ENCODE measurements at places on chromosomes 6 and 20.

- DNase-seq, result no peak
Observed at GRCh38 chr20:58670102-58670501, 19.0 kb downstream of the STX16 start.

DNA sequence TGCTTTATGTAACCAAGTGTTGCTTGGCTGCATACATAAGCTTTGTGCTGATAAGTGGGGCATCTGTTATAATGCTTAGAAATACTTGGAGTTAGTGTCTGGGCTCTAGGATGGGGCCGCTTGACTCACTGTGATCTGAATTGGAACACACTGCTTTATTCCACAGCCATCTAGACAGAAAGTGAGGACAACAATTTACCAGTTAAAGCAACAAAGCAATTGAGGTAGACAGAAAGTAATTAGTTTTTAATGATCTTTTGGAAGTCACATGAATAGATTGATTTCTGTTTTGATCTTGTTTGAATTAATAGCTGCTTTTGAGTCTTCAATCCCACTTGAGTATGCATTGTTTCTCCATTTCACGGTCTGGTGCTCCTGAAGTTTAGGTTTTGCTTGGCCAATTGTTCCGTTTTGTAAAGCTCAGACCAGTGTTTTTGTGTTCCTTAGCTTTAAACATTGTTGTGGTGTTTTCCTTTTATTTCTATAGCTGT lies 157.5 kb downstream of the TRMT11 start:
- no peak for DNase-seq

DNA sequence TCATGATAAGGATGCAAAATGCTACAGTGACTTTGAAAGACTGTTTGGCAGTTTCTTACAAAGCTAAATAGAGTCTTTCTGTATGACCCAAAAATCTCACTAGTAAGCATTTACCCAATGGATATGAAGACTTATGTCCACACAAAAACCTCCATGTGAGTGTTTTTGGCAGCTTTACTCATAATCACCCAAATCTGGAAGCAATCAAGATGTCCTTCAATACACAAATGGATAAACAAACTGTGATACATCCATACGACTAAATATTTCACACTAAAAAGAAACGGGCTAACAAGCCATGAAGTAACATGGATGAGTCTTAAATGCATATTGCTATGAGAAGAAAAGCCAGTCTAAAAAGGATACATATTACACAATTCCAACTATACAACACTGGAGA lies 117.2 kb downstream of the PDE10A start:
- no peak for DNase-seq

DNA sequence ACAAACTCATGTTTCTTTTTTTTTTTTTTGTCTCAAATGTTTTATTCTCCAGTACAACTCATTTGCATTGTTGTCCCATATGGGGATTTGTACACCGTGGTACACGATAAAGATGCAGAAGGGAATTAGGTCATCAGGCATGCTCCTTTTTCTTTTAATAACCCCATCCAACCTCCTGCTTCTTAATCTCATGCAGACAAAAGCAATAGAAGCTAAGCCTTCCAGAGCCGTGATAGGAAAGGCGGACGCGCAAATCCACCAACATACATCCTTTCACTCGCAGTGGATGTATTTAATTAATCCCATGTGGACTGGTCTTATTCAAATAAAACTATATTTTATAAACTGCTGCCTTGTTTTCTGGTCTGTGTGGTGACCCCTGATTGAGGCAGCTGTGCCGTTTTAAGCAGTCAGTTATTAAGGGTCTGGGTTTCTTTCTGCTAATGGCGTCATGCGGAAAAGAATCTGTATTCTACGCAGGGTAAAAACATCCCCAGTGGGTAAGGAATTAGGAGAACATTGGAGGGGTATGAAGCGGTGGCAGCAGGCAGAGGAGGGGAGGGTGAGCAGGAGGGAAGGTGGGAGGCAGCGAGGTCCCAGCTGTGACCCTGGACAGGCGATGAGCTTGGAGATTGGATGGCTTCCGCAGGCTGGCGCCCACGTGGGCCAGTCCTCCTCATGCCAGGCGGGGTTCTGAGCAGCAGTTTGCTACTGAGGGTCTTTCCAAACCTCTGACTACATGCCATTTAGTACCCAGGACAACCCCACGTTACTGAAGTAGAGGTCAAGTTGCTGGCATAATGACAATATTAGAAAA lies 172.8 kb downstream of the LINC00237 start:
- no peak for DNase-seq

- no peak for DNase-seq
Observed at GRCh38 chr20:53343448-53343847, 250.2 kb downstream of the ZNF217 start.

GRCh38 chr6:145815309-145816274 lies 997 bp upstream of the FBXO30 start:
- no peak for DNase-seq

DNA sequence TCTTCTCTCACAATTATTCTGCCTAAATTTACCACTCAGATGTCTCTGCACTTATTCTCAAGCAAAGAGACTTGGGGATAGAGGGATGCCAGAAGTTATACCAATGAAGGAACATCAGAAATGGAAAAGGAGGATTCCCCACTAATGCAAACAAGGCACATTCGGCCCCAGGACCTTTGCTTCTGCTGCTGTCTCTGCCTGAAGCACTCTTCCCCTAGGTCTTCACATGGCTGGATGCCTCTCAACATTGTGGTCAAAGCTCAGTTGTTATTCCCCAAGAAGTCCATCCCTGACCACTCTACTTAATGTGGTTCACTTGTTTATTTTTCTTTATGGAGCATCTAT lies 508.7 kb downstream of the DOK5 start:
- no peak for DNase-seq

- no peak for DNase-seq
Observed at GRCh38 chr20:44714701-44715498, at the start of gene CCN5. Gene CCN5, plus strand, starts transcription at chr20:44715369. Its CDS starts 22 bp downstream, at chr20:44715391.

DNA sequence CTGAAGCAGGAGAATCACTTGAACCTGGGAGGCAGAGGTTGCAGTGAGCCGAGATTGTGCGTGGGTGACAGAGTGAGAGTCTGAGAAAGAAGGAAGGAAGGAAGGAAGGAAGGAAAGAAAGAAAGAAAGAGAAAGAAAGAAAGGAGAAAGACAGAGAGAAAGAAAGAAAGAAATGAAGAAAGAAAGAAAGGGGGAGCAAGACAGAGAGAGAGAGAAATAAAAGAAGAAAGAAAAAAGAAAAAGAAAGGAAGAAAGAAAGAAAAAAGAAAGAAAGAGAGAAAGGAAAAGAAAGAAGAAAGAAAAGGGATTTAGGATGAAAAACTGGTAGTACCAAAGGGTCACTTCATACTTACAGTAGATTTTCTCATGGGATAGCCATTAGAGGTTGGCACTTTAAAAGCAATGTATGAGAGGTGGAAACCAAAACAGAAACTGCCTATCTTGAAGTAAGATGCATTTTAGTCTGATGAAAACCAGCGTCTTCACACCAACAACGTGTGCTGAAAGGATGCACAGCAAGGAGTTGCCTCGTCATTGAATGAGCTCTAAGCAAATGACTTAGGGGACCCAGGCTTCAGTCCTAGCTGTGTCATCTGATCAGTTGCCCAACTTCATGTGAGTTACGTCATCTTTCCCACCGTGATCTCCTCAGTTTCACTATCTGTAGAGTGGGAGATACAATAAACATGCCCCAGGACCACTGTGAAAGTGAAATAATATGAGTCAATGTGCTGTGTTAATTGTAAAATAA lies 133.9 kb upstream of the NEDD9 start:
- no peak for DNase-seq

DNA sequence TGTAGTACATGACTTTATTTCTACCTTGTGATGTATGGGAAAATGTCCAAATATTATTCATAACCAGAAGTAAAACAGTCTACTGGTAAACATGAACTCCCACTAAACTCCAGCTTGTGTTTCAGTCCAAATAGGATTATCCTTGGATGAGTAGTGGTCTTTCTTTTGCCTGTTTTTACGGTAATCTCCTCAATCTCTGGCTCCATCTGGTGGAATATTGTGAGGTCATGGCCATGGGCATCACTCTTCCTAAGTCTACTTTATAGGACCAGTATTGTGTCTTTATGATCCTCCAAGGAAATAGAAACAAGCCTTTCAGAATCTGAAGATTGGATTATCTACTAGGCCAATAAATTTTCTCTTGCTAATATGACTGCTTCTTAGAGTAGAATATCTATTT lies 505.0 kb downstream of the BMP2 start:
- no peak for DNase-seq

DNA sequence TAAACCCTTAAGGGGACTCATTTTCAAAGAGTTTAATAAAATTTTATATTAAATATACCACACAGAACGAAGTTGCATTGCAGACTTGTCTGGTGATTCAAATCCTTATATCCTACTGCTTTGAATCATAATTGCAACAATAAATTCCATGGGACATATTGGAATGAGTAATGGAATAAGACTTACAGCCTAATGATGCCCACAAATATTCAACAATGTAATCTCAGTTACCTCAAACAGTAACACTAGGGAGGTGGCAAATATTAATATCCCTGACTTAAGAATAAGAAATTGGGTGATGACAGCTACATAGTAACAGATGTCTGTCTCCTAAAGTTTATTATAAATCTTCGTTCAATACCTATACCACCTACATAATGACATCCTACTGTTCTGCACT lies 52.6 kb downstream of the BMP5 start:
- DNase-seq, result no peak

- DNase-seq, result peak; percentile 61
Observed at GRCh38 chr6:5435449-5435848, 174.1 kb downstream of the FARS2 start.

GRCh38 chr6:82568290-82568993 lies 204.8 kb downstream of the TPBG start:
- no peak for DNase-seq

DNA sequence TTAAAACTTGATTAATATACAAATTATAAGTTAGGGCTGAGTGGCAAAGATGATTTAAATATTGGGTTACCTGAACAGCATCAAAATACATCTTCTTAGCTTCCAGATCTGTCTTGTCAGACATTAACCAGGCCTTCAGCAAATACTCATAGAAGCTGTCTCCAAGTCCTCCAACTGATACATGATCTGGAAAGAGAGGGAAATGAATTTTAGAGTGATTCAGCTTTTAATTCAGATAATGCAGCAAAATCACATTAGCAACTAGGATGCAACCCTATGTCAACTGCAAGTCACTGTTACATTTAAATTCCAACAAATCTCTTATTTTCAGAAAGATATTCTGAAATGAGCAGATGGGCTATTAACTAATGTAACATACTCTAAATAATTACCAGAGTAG lies 115.2 kb upstream of the FAM184A start:
- no peak for DNase-seq

- DNase-seq, result no peak
Observed at GRCh38 chr6:8282380-8282779, 153.0 kb downstream of the SLC35B3 start.

DNA sequence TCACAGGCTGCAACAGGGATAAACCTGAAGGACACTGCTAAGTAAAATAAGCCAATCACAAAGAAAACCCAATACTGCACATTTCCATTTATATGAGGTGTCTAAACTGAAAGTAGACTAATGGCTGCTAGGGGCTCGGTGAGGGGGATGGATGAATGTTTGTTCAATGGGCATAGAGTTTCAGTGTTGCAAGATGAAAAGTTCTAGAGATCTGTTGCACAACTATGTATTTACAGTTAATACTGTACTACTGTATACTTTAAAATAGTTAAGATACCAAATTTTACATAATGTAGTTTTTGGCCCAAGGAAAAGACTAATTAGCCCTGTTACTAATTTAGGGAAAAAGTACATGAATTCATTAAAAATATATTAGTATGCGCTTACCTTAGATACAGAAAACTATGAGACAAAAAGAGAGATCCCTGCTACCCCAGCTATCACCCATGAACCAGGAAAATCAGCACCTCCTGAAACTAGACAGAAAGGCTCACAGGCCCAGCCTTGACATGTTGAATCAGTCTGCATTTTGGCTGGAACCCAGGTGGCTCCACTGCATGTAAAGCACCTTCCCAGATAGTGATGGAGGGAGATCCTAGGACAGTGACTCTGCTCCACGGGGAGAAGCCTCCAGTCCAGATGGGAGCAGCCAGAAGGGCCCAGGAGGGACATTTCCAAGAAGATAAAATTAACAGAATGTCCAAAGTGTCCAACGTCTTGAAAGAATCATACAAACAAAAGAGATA lies 16.1 kb downstream of the HLA-F start:
- DNase-seq, result no peak

GRCh38 chr6:162181741-162182401 lies 545.7 kb downstream of the PRKN start:
- DNase-seq, result no peak

GRCh38 chr6:17178326-17178725 lies 76.5 kb downstream of the STMND1 start:
- no peak for DNase-seq

DNA sequence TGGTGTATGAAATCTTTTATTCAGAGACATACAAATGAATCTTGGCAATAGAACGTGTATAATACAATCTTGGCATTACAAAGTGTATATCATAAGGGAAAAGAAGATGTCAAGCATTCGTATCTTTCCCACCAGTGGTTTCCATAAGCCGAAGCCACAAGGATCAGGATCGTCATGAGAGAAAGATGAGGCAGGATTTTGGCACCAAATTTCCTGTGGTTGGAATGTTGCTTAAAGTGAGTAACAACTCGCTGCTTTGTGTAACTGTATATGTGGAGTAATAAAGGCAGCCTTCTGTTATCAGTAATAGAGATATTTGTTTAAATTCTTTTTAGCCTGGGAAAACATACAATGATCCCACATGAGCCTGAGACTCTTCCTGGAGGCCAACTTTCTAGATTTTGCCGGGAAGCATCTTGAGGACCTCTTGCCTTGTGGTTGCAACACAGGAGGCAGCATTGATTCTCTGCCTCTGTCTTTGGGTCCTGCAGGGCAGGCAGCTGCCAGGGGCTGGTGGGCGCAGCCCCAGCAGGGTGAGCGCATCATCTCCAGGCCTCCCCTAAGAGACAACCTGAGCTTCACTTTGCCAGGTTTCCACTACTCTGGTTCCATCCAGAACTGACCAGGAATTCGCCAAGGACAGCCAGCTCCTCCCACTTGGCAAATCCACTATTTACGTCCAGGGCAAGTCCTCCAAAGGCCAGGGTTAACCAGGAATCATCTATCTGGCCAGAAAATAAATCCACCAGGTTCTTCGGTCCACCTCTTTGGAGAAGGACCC lies 230.9 kb upstream of the SULF2 start:
- DNase-seq, result peak; percentile 94

DNA sequence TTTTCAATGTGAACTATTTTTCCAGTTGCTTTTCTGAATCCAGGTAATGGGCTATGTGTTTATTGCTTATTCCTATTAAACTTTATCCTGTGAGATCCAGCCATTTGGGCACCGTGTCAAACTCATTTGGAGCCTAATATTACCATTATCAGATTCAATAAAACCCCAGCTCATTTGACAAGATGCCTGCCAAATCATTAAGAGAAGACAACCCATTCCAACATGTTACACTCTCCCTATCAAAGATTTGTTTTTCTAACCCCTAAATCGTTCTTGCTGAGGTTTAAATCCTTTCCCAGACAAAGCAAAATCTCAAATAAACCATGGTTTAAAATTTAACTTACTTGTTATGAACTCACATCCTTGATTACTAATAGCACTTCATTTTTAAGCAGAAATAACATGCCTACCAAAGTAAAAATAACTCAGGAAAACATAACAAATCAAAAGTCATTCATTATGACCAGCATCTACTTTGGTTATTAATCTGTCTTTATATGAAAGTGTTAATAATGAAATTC lies 130.0 kb upstream of the TCF21 start:
- no peak for DNase-seq

GRCh38 chr6:129136751-129137150 lies 253.8 kb downstream of the LAMA2 start:
- DNase-seq, result no peak
